ENCODE measurements at places on chromosomes 2 and 18.

- DNase-seq: no peak
Observed at GRCh38 chr2:69253112-69253511, 133.9 kb downstream of the GFPT1 start.

- DNase-seq: no peak
Observed at GRCh38 chr2:227500301-227500630, 28.3 kb downstream of the AGFG1 start.

GRCh38 chr2:96136129-96136720 lies 2.1 kb downstream of the ASTL start:
- no peak for DNase-seq

DNA sequence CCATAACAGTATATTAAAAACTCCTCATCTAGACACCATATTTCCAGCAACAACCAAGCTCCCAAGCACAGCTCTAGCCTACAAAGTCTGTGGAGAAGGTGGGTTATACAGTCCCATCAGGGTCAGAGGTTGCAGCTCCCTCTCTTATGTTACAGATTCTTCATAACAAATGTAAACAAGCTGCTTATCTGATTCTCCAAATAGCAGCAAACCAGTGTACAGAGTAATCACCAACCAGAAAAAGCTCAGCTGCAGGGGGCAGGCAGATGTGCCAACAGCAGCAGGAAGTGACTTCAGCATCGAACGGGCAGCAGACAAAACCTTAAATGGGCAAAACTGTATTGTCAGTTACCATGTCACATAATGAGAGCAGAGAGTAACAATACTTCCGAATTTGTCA lies 52.9 kb upstream of the NABP1 start:
- DNase-seq: no peak

DNA sequence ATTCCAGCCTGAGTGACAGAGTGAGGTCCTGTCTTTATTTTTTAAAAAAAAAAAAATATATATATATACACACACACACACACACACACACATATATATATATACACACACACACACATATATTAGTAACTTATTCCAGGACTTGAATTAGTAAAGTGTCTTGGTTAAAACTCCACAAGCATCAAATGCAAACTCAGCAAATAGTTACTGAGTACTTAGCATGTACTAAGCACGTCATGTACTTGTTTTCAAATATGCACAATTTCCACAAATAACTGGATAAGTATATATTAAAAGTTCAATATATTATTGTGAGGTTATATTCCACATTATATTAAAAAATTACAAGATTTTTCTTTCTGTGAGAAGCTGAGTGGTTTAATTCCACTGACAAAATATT lies 304.7 kb downstream of the ZEB2 start:
- DNase-seq: no peak

- DNase-seq: no peak
Observed at GRCh38 chr2:54757500-54757899, 34.0 kb downstream of the EML6 start.

GRCh38 chr2:237509151-237509550 lies 22.1 kb downstream of the MLPH start:
- no peak for DNase-seq

DNA sequence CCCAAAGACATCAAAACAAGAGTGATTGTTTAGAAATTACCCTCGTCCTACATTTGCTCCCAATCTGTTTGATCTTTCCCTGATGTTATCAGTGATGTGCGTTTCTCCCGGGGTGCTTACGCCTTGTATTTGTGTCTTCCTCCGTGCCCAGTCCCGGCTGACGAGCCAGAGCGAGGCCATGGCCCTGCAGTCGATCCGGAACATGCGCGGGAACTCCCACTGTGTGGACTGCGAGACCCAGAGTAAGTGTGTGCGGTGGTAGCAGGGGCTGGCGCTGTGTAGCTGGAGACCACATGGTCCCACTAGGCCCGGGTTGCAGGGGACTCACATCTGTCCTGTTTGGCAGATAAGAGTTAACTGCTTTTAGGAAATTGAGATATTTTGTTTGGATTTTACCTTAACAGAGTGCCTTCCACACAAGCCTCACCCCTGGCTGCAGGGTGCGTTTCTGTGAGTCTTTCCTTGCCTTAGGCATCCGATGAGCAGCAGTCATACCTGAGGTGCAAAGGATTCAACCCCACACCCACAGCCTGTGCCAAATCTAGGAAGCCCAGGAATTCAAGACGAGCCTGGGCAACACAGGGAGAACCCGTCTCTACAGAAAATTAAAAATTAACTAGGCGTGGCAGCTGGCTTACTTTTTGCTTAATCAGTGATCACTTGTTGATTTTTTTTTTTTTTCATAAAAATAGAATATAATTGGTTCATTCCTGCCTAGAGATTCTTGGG lies 127.4 kb downstream of the GBX2 start:
- DNase-seq: no peak

GRCh38 chr2:15750822-15751329 lies 159.2 kb downstream of the DDX1 start:
- DNase-seq: no peak

DNA sequence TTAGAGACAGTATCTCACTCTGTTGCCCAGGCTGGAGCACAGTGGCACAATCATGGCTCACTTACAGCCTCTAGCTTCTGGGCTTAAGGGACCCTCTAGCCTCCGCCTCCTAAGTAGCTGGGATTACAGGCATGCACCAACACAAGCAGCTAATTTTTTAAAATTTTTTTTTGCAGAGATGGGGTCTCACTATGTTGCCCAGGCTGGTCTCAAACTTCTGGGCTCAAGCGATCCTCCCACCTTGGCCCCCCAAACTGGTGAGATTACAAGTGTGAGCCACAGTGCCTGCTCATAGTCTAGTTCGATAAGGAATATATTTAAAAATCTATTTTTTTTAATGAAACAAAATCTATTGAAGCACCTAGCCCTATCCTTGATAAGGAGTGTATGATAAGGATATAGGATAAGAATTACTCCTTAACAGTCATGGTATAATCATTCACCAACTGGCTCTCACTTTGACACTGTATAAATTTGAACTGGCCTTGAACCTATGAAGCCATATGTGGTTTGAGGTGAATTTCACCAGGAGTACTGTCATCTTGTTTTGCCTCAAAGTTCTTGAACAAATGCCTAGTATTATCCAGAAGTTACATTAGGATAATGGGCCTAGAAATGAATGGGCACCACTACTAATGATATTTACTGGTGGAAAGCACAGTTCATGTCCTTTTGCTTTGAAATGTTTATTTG lies 71.1 kb downstream of the EXOC6B start:
- DNase-seq: no peak

DNA sequence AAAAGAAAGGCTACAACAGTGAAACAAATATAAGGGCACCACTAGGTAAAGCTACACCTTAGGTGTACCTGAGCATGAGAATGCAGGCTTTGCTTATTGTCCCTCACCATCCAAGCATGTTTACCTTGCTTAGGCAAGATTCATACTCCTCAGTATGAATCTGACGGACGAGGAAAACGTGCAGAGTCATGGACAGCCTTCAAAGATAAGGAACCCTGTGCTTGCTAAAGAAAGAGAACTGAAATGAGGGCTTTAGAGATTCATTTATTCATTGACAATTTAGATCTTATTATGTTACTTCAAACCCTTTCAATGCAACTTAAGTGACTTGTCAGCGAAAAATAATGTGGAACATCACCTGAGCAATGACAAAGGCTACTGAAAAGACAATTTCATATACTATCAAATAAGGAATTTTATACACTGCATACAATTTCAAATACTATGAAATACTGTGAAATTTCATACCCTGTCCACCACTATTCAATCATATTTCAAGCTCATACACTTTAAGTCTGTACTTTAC lies 21.7 kb downstream of the CLASP1 start:
- DNase-seq: no peak

DNA sequence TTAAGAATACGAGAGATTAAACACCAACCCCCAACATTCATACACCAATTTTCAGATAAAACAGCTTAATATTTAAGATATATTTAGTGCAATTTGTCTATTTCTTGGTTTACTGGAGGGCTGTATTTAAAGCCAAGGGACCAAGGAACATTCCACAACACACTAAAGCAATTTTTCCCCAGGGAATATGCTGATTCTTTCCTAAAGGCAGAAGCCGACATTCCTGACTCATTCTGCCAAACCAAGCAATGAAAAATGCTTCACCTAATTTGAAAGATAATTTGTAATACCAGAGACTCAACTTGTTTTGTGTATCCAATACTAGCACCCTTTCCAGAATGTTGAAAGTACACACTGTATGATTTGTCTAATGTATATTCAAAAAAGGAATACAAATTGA lies 1267.6 kb upstream of the PIK3C3 start:
- no peak for DNase-seq

GRCh38 chr2:209662021-209662420 lies 109.6 kb upstream of the UNC80 start:
- DNase-seq: no peak

GRCh38 chr2:79855264-79856006 lies 342.6 kb downstream of the CTNNA2 start:
- DNase-seq: no peak

- no peak for DNase-seq
Observed at GRCh38 chr2:46309052-46309953, 12.1 kb downstream of the EPAS1 start.

GRCh38 chr2:155157065-155157464 lies 458.6 kb downstream of the KCNJ3 start:
- no peak for DNase-seq
